Type B pancreatic cell (in vitro differentiated cells): ENCODE measurements at places on chromosomes 2 and 18.

GRCh38 chr2:160974803-160975202, 185.4 kb upstream of the TANK start:
- peaks cover 6% of the 10 kb centered on the region for H3K4me1 ChIP-seq
- no peak for DNase-seq
- peaks cover 3% of the 10 kb centered on the region for H3K36me3 ChIP-seq
- H3K4me3 ChIP-seq = no peak overlapping the region

DNA sequence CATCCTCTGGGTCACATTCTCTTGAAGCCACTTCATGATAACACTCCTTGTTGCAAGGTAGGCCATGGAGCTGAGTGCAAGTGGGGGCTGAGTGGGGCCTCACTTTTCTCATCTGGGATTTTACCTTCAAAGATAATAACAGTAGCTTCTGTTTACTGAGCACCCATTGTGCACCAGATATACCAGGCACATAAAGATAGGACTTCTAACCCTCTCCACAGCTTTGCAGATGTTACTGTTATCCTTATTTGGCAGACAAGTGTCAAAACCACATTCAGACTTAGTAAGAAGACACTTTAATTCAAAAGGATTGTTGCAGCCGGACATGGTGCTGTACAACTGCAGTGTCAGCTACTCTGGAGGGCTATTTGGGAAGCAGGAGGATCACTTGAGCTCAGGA, 12.8 kb upstream of the FAM136A start:
- H3K4me3 ChIP-seq = no peak overlapping the region
- DNase-seq = no peak
- H3K27ac ChIP-seq = no peak overlapping the region
- peaks cover 19% of the 10 kb centered on the region for H3K27me3 ChIP-seq

- no peaks in the 10 kb centered on the region for H3K4me1 ChIP-seq
- no peak overlapping the region for H3K27ac ChIP-seq
- H3K27me3 ChIP-seq = no peaks in the 10 kb centered on the region
- no peak overlapping the region for H3K4me3 ChIP-seq
- no peaks in the 10 kb centered on the region for H3K36me3 ChIP-seq
- DNase-seq = no peak
These were observed 44.3 kb upstream of the FIGN start for GRCh38 chr2:163779970-163780597.

GRCh38 chr2:113212245-113213060, 38.7 kb downstream of the PSD4 start:
- H3K27ac ChIP-seq = peak overlapping the region; percentile 50
- DNase-seq = no peak
- no peaks in the 10 kb centered on the region for H3K27me3 ChIP-seq
- no peaks in the 10 kb centered on the region for H3K36me3 ChIP-seq

- peak overlapping the region; percentile 17 for H3K27ac ChIP-seq
- peaks cover 18% of the 10 kb centered on the region for H3K36me3 ChIP-seq
- no peak overlapping the region for H3K4me3 ChIP-seq
- H3K4me1 ChIP-seq = peaks cover 6% of the 10 kb centered on the region
These were observed 35.0 kb downstream of the SRSF7 start for GRCh38 chr2:38716185-38716584.

DNA sequence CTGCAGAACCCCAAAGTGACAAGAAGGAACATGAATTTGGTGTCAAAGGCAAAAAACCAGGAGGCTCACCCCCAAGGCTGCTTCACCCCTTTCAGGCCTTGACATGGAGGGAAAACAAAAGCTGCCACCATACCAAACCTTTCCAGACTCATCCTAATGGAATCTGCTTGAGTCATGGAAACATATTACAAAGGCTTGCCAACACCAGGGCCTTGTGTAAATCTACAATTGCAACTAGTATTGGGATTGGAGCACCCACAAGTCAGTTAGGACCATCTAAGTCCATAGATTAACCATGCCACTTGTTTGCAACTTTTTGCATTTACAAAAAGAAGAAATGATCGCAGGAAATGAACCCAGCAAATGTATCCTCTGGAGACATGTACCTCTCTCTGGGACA, 297.6 kb downstream of the CDCA7 start:
- DNase-seq = no peak
- peaks cover 13% of the 10 kb centered on the region for H3K27me3 ChIP-seq
- H3K4me3 ChIP-seq = no peak overlapping the region
- H3K27ac ChIP-seq = peak overlapping the region; percentile 82

DNA sequence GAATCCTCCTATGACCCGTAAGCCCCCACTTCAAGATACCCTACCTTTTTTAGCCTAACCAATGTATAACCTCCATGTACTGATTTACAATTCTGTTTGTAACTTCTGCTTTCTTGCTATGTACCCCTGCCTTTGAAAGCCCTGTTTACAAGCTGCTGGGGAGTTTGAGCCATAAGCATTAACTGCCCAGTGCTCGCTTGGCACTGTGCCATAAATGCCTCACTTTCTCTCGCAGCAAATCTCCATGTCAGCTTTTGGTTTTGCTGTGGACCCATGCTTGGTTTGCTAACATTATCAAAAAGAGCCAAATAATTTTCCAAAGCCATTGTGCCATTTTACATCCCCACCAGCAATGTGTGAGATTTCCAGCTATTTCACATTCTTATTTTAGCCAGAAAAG, 51.8 kb downstream of the TEX51 start:
- no peaks in the 10 kb centered on the region for H3K27me3 ChIP-seq
- H3K4me3 ChIP-seq = no peak overlapping the region
- no peaks in the 10 kb centered on the region for H3K36me3 ChIP-seq
- no peak for DNase-seq
- H3K4me1 ChIP-seq = peaks cover 20% of the 10 kb centered on the region

GRCh38 chr18:62287781-62288664, 37.1 kb upstream of the TNFRSF11A start:
- H3K4me3 ChIP-seq = no peak overlapping the region
- H3K36me3 ChIP-seq = peaks cover 18% of the 10 kb centered on the region
- H3K27me3 ChIP-seq = no peaks in the 10 kb centered on the region
